ENCODE measurements at places on chromosomes 13 and 19.

GRCh38 chr13:39767791-39768517, 112.5 kb downstream of the COG6 start:
- no peak for DNase-seq

GRCh38 chr13:50801087-50801931, 42.2 kb downstream of the DLEU7 start:
- DNase-seq, result peak; percentile 52

DNA sequence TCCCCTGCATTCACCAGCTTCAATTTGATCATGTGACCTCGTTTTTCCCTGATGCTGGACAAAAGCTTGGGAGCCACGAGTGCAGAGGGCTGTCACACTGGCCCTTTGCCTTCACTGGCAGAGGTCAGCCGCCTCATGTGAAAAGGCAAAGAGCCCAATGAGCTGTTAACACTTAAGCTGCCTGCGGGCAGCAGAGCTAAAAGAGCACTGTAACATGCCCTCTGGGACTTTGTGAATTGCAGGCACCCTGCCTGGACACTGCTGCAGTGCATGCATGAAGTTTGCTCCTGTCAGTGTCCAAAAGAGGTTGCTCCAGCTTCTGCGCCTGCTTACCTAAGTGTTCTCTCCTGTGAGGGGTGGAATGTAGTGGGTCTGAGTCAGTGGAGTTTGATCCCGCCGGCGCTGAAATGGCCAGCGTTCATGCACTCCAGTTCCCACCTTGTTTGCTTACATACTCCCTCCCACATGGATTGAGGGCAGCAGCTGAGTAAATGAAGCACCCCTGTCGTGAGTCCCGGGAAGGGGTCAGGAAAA, 193.7 kb downstream of the RFC3 start:
- DNase-seq, result no peak

GRCh38 chr13:68292601-68293000, 1062.5 kb upstream of the PCDH9 start:
- DNase-seq, result no peak

GRCh38 chr13:55553701-55554100, 1587.0 kb upstream of the PRR20A start:
- DNase-seq, result no peak

GRCh38 chr13:48214519-48215121, 18.4 kb upstream of the ITM2B start:
- no peak for DNase-seq

DNA sequence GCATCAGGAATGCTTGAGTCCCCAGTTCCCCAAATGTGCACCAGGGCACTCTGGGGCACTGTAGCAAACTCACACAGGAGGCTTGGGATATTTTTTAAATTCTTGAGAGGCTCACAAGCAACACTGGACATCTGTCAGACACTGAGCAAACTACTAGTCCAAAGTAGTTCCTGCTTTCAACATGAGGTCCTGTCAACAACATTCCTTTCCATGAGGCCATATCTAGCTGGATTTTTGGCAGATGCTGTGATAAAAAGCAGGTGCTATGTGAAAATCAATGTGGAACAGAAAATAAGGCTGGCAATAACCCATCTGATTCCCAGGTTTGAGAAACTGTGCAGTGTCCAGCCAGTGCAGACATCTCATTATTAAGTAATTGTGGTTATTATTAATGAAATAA, 50.5 kb downstream of the STARD13 start:
- no peak for DNase-seq

DNA sequence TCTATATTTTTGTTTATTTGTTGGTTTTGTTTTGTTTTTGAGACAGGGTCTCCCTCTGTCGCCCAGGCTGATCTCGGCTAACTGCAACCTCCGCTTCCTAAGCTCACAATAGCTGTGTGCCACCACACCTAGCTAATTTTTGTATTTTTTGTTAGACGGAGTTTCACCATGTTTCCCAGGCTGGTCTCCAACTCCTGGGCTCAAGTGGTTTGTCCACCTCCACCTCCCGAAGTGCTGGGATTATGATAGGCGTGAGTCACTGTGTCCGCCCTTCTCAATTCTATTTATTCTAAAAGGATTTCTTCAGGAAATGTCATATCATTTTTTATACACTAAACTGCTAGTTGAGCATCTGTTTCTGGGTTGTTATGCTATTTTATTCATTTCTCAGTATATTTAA, 1206.0 kb downstream of the OLFM4 start:
- DNase-seq, result no peak

- no peak for DNase-seq
These were observed 10.4 kb downstream of the SETDB2 start for GRCh38 chr13:49454388-49455006.

- no peak for DNase-seq
These were observed 45.6 kb downstream of the CELF5 start for GRCh38 chr19:3269916-3270671.

DNA sequence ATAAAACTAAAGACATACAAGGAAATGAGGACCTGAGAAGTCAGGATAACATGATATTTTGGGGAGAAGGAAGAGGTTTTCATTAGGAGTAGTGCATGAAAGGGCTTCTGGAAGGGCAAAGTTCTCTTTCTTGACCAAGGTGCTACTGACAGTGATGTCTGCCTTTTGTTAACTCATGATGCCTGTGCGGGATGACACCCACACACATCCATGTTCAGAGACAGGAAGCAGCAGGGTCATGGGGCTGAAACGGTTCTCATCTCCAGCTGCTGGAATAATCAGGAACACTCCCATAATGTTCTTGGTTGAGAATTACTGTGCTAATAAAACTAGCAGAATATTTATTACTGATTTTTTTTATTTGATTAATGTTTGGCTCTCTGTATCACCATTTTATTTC, 29.1 kb downstream of the KCNC3 start:
- DNase-seq, result no peak

- DNase-seq, result no peak
These were observed 393.0 kb downstream of the ITGBL1 start for GRCh38 chr13:101845245-101846020.

DNA sequence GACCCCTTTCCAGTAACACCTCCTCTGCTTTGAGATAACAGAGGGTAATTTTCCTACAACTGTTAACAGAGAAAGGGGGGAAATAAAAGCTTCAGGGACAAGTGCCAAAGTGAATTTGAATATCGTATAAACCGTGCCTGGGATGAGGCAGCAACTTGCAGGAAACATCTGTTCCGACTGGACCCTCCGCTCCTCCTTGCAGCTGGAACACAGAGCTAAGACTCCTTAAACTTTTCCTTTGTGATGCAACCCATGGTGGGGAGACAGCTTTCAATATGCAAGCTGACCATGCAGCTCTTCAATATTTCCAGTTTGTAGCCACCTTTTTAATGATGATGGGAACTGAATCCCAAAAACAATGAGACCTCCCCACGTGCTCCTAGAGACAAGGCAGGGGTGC, 432.6 kb downstream of the ZNF536 start:
- no peak for DNase-seq

DNA sequence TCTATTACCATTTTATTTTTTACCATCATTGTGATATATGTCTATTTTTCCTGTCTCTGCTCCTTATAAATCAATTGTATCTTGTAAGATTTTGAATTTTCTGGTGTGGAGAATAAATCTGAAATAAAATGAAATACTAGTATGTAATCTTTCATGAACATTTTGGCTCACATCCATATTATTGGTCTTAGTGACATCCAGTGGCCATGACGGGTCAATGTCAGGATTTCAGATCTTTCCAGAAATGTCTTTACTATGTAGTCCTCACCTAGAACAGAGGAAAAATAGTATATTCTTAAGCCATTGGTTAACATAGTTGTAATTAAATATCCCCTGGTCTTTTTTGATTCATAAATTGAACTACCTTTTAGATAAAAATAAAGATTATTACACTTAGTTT, 109.8 kb upstream of the GPC6 start:
- no peak for DNase-seq
